ENCODE measurements at places on chromosomes 4 and X.

DNA sequence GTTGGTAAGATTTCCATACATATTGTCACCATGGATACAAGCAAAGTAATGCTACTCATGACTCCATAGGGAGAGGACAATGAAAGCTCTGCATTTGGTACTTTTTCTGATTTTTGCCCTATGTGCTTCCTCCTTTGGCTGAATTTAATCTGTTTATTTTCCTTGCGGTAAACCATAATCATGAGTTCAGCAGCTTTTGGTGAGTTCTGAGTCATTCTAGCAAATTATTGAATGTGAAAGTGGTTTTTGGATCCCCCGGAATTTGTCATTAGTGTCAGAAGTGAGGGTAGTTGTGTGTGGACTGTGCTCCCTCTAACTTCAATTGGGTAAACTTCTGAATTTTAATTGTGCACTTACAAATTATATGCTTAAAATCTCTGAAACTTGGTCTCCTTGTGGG is 170.3 kb downstream of the MOSPD2 start:
- DNase-seq, result no peak

- no peak for DNase-seq
Observed at GRCh38 chrX:3529466-3530010, 183.1 kb upstream of the MXRA5 start.

DNA sequence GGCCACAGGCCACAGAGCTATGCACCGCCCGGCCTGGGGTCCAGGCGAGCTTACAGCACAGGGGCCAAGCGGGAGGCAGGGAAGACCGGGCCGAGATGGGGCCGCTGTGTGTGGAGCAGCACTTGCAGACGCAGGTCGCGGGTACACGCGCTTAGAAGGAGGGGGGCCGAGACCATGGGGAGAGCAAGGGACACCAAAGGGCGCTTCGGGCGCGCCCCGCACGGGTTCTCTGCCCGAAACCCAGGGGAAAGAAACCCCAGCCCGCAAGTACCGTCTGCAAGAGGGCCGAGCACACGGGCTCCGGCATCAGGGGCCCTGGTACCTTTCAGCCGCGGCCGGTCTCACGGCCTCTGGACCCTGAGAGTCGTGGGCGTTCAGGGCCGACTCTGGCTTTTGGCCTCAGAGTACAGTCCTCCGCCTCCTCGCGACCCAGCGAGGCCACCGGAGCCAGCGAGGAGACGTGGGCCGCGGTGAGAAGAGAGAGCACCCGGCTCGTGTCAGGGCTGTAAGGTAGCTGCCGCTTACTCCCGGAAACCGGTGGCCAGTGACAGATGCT is 342 bp downstream of the EOLA2 start:
- no peak for DNase-seq

- DNase-seq, result no peak
Observed at GRCh38 chr4:153585026-153585425, 99.1 kb upstream of the TLR2 start.

GRCh38 chr4:93092765-93093164 is 735.8 kb upstream of the ATOH1 start:
- no peak for DNase-seq

- no peak for DNase-seq
Observed at GRCh38 chr4:106301393-106302061, 14.5 kb downstream of the TBCK start.

- no peak for DNase-seq
Observed at GRCh38 chrX:8811611-8812010, 10.4 kb upstream of the FAM9A start.

- DNase-seq, result no peak
Observed at GRCh38 chr4:8009097-8009496, 69.4 kb upstream of the AFAP1 start.

DNA sequence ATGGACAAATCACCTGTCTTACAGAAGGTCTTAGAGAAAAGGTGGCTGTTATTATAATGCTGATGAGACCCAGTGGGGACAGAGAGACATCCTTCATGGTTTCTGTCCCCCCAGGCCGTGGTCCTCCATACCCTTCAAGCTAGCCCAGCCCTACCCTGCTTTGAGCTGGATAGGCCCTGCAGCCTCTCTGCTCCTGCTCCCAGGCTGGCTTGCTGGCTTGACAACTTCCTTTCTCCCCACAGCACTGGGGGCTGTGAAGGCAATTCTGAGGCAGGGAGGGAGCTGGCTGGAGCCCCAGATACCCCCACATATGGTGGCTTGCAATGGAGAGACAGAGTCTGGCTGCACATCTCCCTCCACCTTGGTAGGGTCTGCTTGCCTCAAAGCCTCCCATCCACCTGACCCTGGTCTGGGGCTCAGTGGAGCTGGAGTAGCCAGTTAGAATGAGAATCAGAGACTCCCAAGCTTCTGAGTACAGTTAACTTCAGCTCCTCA is 118.2 kb downstream of the PJA1 start:
- DNase-seq, result no peak

DNA sequence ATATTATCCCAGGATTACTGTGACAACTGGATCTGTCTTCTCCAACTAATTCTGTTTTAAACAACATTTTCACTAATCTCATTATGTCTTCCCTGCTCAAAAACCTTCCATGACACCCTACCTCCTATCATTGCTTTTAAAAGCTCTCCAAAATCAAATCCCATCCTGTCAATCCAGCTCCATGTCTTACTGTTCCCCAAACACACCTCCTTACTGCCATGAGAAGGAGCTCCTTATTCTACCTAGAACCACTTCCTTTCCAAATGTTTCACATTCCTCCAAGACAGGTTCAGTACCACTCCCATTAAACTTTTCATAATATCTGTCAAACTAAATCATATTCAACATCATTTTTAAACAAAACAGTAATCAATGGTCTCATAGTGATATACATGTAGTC is 66.9 kb upstream of the WDR17 start:
- no peak for DNase-seq

DNA sequence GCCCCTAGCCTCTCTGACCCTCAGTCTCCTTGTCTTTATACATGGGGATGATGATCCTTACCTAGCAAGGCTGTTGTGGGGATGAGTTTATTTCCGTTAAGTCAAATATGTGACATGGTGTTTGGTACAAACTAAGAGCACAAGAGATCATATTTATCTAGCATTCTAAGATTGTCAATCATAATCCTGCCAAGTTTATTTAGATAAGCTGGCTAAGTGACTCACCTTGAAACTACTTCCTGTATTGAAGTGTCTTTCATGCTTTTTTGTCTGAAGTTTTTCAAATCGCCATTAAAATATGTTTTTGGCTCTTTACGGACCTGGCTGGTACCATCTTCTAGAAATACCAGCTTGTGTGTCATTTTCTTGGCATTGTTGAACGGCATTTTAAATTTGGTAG is 30.7 kb downstream of the MAP7D3 start:
- no peak for DNase-seq

DNA sequence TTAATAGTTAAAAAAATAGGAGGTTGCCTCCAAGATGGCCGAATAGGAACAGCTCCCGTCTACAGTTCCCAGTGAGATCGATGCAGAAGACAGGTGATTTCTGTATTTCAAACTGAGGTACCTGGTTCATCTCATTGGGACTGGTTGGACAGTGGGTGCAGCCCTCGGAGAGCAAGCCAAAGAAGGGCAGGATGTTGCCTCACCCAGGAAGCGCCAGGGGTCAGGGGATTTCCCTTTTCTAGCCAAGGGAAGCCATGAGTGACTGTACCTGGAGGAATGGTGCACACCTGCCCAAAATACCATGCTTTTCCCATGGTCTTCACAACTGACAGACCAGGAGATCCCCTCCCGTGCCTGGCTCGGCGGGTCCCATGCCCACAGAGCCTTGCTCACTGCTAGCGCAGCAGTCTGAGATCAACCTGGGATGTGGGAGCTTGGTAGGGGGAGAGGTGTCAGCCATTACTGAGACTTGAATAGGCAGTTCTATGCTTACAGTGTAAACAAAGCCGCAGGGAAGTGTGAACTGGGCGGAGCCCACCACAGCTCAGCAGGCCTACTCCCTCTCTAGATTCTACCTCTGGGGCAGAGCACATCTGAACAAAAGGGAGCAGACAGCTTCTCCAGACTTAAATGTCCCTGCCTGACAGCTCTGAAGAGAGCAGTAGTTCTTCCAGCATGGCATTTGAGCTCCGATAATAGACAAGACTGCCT is 47.5 kb downstream of the PPA2 start:
- DNase-seq, result no peak

DNA sequence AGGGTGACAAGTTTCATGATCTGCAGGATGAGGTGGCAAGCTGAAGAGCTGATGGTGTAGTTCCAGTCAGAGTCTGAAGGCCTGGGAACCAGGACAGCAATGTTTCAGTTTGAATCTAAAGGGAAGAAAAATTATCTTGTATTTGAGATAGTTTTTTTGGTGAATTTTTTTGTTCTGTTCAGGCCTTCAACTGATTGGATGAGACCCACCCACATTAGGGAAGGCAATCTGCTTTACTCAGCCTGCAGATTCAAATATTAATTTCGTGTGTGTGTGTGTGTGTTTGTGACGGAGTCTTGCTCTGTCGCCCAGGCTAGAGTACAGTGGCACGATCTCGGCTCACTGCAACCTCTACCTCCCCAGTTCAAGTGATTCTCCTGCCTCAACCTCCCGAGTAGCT is 22.1 kb upstream of the SMIM14 start:
- DNase-seq, result no peak

DNA sequence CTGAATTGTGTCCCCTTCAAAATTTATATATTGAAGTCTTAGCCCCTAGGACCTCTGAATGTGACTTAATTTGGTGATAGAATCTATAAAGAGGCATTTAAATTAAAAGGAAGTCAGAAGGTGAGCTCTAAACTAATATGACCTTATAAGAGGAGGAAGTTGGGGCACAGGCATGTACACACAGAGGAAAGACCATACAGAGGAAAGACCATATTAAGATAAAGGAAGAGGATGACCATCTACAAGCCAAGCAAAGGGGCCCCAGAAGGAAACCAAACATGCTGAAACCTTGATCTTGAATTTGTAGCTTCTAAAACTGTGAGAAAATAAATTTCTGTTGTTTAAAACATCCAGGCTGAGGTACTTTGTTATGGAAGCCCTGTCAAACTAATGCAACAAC is 26.9 kb upstream of the CYBB start:
- no peak for DNase-seq

DNA sequence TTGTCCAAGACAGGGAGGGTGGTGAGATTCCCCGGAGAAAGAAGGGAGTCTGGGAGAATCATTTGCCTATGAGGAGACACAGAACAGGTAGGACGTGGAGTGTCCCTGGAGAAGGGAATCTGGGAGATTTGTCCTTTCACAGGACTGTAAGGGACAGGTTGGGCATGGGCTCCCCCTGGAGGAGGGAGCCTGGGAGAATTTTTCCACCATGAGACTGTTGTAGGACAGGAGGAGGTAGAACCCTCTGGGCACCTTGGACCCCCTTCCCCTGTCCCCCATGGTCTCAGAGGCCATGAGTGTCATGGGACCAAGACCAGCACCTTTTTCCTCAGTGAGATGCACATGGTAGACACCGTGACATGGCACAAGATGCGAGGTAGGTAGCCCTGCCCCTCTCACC is 2.8 kb downstream of the PORCN start:
- no peak for DNase-seq

- peak; percentile 58 for DNase-seq
Observed at GRCh38 chr4:1243451-1244080, 5.4 kb downstream of the CTBP1 start.

DNA sequence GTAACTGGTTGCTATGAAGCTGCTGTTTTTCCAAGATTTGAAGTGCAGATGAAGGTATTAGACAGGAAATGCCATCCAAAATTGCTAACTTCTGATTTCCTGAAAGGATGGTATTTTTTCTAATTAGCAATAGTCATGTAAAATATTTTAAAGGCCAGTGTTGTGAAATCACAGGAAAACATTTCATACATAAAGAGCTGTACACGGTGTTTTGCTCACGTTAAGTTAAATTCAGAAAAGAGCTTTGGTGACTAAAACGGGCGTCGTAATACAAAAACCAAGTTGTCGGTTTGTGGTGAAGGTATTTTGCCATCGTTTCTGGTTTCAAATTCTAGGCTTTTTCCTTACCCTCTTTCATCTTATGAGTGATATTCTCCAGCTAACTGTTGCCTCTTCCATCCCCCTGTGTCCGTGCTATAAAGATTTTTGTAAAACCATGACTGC is 39.8 kb downstream of the AFF1 start:
- DNase-seq, result no peak

GRCh38 chrX:100819534-100819836 is 706 bp upstream of the CSTF2 start:
- no peak for DNase-seq
